ENCODE measurements at places on chromosomes 5 and 9. TPM values are rescaled to one million over a fixed set of nuclear protein-coding genes. Genes with fewer than 3 reads are reported as not detected.

The PCDHA1 gene
- not detected for total RNA-seq

The UAP1L1 gene
- total RNA-seq: 29.7 TPM

The OR2K2 gene
- not detected for total RNA-seq

The CBY3 gene
- total RNA-seq: not detected

The ERP44 gene
- 27.9 TPM for total RNA-seq

The PCDHGA12 gene
- 5.9 TPM for total RNA-seq

The PCDHGA11 gene
- 3.2 TPM for total RNA-seq

The ST6GALNAC4 gene
- total RNA-seq: 45.6 TPM

The TUBB4B gene
- total RNA-seq: 208 TPM

DNA sequence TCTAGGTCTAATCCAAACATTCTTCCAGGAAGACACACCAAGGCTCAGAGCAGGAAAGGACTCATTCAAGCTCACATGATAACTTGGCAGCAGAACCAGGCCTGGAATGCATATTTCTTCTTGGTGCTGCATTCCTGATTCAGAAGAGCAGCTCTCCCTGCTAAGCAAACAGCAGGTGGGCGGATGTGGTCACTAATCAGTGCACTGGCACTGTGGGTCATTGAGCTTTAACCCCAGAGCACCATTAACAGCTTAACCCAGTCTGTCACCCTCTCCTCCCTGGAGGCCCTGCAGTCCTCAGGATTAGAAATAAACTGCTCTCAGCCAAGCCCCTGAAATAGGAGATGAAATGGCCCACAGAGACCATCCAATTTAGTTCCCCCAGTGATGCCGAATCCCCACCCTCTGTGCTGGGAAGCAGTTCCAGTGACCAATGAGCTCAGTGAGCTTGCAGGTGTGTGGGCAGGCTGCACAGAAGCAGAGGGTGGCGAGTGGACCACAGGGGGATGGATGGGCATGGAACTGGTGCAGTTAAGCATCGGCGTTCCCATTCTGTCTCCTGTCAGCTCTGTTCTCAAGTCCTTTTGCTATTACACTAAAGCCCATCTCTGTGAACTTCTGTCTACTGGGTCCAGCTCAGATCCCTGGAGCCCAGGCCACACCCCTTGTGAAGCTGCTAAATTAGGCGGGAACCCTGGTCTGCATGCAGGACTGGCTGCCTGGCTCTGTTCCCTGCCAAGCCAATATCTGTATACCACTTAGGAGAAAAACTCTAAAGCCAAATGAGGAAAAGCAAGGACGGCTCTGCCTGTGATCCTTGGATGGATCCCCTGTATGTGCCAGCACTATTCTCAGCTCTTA is 16.6 kb upstream of the MEGF9 start:
- H3K4me1 ChIP-seq: peaks cover 60% of the 10 kb centered on the region
- peak; percentile 82 for DNase-seq
- H3K4me3 ChIP-seq: no peak overlapping the region
- H3K27ac ChIP-seq: peak overlapping the region; percentile 61
- no peaks in the 10 kb centered on the region for H3K27me3 ChIP-seq
- no peaks in the 10 kb centered on the region for H3K36me3 ChIP-seq

GRCh38 chr5:85500869-85501268 is 1116.2 kb upstream of the EDIL3 start:
- H3K4me3 ChIP-seq: no peak overlapping the region
- no peak for DNase-seq
- no peak overlapping the region for H3K27ac ChIP-seq
- H3K4me1 ChIP-seq: no peaks in the 10 kb centered on the region

GRCh38 chr9:15211815-15212495 is 95.1 kb downstream of the TTC39B start:
- no peaks in the 10 kb centered on the region for H3K27me3 ChIP-seq
- no peaks in the 10 kb centered on the region for H3K36me3 ChIP-seq
- no peak overlapping the region for H3K4me3 ChIP-seq
- peak overlapping the region; percentile 69 for H3K27ac ChIP-seq

DNA sequence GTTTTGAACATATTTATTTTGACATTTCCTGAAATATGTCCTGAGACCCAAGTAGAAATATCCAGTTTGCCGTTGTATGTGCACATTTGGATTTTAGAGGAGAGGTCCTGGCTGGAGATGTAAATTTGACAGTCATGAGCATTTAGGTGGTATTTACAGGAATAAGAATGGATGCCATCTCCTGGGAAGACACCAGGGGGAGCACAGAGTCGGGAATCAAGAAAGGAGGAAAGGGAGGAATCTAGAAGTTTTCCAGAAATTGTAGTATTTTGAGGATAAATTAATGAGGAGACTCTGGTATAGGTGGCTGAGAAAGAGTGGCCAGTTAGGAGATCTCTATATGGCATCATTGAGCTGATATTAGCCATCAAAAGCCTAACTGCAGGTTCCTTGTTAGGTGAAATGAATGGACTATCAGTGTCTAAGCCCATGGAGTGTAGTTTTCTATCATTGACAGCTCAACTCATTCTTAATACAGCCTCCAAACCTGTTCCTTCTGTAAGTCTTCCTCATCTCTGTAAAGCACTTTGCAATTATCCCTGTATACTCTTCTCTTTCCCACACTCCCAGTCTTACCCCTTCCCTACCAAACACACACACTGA is 7.2 kb downstream of the GAPT start:
- H3K27me3 ChIP-seq: no peaks in the 10 kb centered on the region
- no peaks in the 10 kb centered on the region for H3K36me3 ChIP-seq
- no peak for DNase-seq
- H3K4me3 ChIP-seq: no peak overlapping the region
- H3K4me1 ChIP-seq: peaks cover 3% of the 10 kb centered on the region

- no peaks in the 10 kb centered on the region for H3K36me3 ChIP-seq
- no peak overlapping the region for H3K27ac ChIP-seq
- no peak overlapping the region for H3K4me3 ChIP-seq
- no peaks in the 10 kb centered on the region for H3K27me3 ChIP-seq
Measured at GRCh38 chr5:152905286-152905685, 500.2 kb upstream of the NMUR2 start.

GRCh38 chr9:137969685-137970084 is 92.1 kb downstream of the CACNA1B start:
- no peak overlapping the region for H3K27ac ChIP-seq
- H3K4me1 ChIP-seq: no peaks in the 10 kb centered on the region
- no peak overlapping the region for H3K4me3 ChIP-seq
- peaks cover 3% of the 10 kb centered on the region for H3K27me3 ChIP-seq

- no peaks in the 10 kb centered on the region for H3K36me3 ChIP-seq
- DNase-seq: no peak
- no peaks in the 10 kb centered on the region for H3K27me3 ChIP-seq
- no peak overlapping the region for H3K4me3 ChIP-seq
- no peaks in the 10 kb centered on the region for H3K4me1 ChIP-seq
Measured at GRCh38 chr9:10534850-10535249, 78.0 kb downstream of the PTPRD start.

- H3K4me3 ChIP-seq: no peak overlapping the region
- H3K27me3 ChIP-seq: no peaks in the 10 kb centered on the region
- no peak overlapping the region for H3K27ac ChIP-seq
- no peaks in the 10 kb centered on the region for H3K36me3 ChIP-seq
- DNase-seq: no peak
Measured at GRCh38 chr5:178832618-178833201, 27.0 kb upstream of the ZNF354B start.

DNA sequence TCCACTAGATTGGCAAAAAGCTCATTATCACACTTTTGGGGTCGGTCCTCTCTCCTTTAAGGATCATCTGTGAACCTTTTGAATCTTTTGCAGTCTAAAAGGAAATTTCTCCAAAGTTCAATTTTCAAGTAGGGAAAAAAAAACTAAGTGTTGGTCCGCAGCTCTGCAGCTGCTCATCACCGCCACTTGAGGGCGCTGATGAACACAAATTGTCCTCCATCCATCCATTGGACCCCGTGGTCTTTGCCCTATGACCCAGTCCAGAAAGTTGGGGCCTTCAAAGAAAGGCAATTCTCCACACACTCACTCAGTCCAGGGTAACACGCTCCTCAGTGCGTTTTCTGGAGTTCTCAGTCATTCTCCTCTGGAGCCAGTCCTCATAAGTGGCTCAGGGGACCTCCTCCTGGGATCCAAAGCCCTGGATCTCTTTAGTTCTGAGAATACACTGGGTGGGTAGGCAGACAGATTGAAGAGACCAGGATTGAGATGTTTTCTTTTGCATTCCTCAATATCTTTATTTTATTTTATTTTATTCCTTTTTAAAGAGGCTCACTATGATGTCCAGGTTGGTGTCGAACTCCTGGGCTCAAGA is 63.6 kb upstream of the SLC28A3 start:
- no peak for DNase-seq
- no peak overlapping the region for H3K4me3 ChIP-seq
- no peaks in the 10 kb centered on the region for H3K36me3 ChIP-seq
- H3K27me3 ChIP-seq: no peaks in the 10 kb centered on the region
- no peaks in the 10 kb centered on the region for H3K4me1 ChIP-seq
- H3K27ac ChIP-seq: no peak overlapping the region

DNA sequence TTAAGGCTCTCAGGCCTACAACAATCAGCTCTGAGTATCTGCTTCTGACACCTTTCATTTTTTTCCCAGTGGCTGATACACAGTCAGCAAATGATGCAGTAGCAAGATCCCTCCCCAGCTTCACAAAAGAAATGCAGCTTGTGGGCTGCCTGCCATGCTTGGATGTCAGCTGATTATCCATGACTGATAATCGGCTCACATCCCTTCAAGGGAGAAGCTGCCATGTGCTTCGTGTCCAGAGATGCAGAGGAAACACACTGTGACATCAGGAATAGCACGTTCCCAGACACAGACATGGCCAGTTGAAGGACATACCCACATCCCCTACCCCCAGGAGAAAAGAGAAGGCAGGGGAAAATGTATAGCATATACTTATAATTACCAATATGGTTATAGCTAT is 27.9 kb downstream of the TMEM215 start:
- H3K27me3 ChIP-seq: peaks cover 6% of the 10 kb centered on the region
- no peak overlapping the region for H3K27ac ChIP-seq
- no peaks in the 10 kb centered on the region for H3K36me3 ChIP-seq
- H3K4me3 ChIP-seq: no peak overlapping the region

DNA sequence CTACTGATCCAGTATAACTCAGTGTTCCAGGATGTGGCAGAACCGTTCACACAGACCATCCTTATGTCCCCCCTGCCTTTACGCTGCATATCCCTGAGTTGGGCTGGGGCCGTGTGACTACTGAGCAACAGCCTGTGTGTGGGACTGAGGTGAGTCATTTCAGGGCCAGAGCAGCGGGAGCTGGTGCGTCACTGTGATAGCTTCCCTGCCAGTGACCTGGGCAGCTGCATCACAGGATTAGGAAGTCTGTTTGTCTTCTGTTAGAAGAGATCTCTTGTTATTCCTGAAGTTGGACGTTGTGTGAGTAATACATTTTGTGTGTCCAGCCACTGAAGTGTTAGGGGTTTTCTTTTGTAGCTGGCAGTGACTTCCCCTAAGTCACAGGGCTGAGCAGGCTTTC is 35.6 kb downstream of the TPPP start:
- H3K27ac ChIP-seq: no peak overlapping the region
- H3K4me3 ChIP-seq: no peak overlapping the region
- no peaks in the 10 kb centered on the region for H3K4me1 ChIP-seq
- peak; percentile 34 for DNase-seq
- H3K36me3 ChIP-seq: peaks cover 39% of the 10 kb centered on the region

GRCh38 chr9:113309204-113309813 is 6.1 kb upstream of the RNF183 start:
- no peaks in the 10 kb centered on the region for H3K4me1 ChIP-seq
- H3K27me3 ChIP-seq: no peaks in the 10 kb centered on the region
- no peak overlapping the region for H3K4me3 ChIP-seq
- H3K36me3 ChIP-seq: no peaks in the 10 kb centered on the region
- DNase-seq: no peak

GRCh38 chr5:135811007-135811406 is 23.5 kb upstream of the SLC25A48 start:
- DNase-seq: no peak
- no peaks in the 10 kb centered on the region for H3K27me3 ChIP-seq
- no peaks in the 10 kb centered on the region for H3K4me1 ChIP-seq

DNA sequence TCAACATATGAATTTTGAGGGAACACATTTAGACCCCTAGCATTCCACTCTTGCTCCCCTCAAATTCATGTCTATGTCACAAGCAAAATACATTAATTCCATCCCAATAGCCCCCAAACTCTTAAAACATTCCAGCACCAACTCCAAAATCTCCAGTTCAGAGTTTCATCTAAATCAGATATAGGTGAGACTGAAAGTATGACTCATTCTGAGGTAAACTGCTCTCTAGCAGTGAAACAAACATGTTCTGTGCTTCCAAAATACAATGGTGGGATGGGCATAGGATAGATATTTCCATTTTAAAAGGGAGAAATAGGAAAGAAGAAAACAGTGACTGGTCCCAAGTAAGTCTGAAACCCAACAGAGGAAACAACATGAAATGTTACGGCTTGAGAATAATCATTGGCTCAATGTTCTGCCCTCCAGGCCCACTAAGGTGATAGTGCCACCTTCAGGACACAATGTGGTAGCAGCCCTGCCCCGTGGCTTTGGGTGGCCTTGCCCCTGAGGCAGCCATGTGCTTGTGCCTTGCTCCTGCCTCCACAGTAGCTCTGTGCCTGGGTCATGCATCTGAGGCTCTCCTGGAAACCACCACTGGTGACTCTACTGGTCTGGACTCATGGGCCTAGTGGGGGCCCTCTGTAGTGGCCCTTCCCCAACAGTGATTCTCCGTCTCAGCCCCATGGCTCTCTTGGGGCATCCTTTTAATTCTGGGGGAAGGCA is 36.4 kb upstream of the IPPK start:
- peaks cover 23% of the 10 kb centered on the region for H3K36me3 ChIP-seq
- H3K27me3 ChIP-seq: no peaks in the 10 kb centered on the region
- DNase-seq: no peak
- peaks cover under 1% of the 10 kb centered on the region for H3K4me1 ChIP-seq
- no peak overlapping the region for H3K4me3 ChIP-seq

DNA sequence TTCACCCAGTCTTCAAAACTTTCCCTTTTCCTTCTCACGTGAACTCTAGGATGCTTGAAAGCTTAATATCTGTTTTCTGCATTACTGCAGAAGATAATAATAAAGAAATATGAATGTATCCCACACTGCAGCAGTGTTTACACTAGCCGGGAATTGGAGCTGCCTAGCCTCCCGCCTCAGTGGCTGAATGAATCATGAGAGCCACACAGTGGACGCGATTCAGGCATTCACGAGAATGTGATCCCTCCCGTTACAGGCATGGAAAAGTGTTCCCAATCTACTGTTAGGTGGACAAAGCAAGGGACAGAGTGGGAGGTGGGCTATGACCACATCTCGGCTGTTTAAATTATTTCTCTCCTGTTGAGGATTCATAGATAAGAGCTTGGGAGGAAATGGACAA is 69.4 kb upstream of the CTSL start:
- H3K36me3 ChIP-seq: peaks cover 33% of the 10 kb centered on the region
- H3K27me3 ChIP-seq: no peaks in the 10 kb centered on the region
- peaks cover 14% of the 10 kb centered on the region for H3K4me1 ChIP-seq

- no peak overlapping the region for H3K4me3 ChIP-seq
- no peak overlapping the region for H3K27ac ChIP-seq
- H3K36me3 ChIP-seq: no peaks in the 10 kb centered on the region
- H3K4me1 ChIP-seq: no peaks in the 10 kb centered on the region
- H3K27me3 ChIP-seq: no peaks in the 10 kb centered on the region
- no peak for DNase-seq
Measured at GRCh38 chr9:127175319-127175715, 52.9 kb upstream of the ANGPTL2 start.

Data from lower lobe of right lung (tissue), 2 donors.